ENCODE measurements at places on chromosomes 2 and 18.

GRCh38 chr18:61308795-61309393, 24.3 kb upstream of the CDH20 start:
- no peak for DNase-seq
- no peaks in the 10 kb centered on the region for H3K27me3 ChIP-seq
- no peak overlapping the region for H3K27ac ChIP-seq
- peaks cover 2% of the 10 kb centered on the region for H3K36me3 ChIP-seq

- H3K4me3 ChIP-seq = no peak overlapping the region
- peak; percentile 81 for DNase-seq
- peaks cover 14% of the 10 kb centered on the region for H3K27me3 ChIP-seq
- H3K36me3 ChIP-seq = peaks cover 2% of the 10 kb centered on the region
- peaks cover 28% of the 10 kb centered on the region for H3K4me1 ChIP-seq
Observed at GRCh38 chr2:231677632-231678104, 30.7 kb upstream of the PTMA start.

DNA sequence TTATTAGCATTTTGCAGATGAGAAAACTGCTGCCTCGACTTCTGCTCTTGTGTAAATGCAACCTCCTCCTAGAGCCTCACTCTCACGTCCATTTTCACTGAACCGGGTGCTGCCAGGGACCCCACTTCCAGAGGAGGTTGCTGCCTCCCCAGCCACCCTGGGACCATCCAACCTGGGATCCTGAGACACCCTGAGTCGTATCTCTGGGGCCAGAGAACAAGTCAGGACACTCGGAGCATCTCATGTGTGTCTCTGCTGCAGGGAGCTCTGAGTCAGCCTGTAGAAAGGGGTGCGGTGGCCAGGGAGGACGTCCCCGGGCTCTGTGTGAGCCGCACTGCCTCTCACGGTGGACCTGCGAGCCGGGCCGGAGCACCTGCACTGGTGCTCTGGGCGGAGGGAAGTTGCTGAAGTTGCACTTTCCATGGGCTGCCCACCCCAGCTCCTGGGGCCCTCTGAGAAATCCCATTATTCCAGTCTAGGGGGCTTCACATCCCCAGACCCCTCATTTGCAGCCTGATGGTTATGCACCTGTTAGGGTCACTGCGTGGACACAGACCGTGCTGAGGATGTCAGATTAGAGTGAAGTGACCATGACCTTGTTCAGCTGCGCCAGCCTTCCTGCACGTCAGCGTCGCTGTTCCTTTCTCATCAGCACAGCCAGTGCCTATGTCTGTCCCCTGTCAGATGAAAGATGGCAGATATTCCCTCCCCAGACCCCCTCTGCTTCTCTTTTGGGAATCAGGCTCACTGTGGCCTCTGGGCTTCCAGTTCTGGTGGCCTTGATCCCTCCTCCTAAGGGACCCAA, 230.4 kb downstream of the KLHL29 start:
- no peak overlapping the region for H3K27ac ChIP-seq
- no peak overlapping the region for H3K4me3 ChIP-seq
- peaks cover 5% of the 10 kb centered on the region for H3K27me3 ChIP-seq
- DNase-seq = no peak
- peaks cover 8% of the 10 kb centered on the region for H3K36me3 ChIP-seq
- H3K4me1 ChIP-seq = peaks cover 14% of the 10 kb centered on the region

GRCh38 chr18:76130845-76131244, 364.2 kb downstream of the ZNF516 start:
- no peak for DNase-seq
- no peaks in the 10 kb centered on the region for H3K36me3 ChIP-seq
- no peak overlapping the region for H3K4me3 ChIP-seq
- no peaks in the 10 kb centered on the region for H3K27me3 ChIP-seq
- peaks cover 21% of the 10 kb centered on the region for H3K4me1 ChIP-seq

DNA sequence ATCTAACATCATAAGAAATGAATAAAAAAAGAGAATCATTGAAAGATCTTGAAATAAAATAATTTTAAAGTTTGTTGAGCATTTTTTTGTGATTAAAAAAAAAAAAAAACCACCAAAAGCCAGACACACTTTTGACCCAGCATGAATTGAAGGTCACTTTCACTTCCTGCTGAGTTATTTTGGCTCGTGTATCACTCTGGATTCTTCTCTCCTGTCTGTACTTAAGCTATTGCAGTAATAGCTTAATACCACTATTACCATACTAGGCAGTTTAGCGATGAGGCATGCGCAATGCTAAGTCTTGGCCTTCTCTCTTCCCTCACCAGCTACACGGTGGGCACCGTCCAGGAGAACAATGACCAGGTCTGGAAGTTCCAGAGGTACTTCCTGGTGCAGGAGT, 54.5 kb upstream of the SPP2 start:
- DNase-seq = no peak
- peaks cover 31% of the 10 kb centered on the region for H3K4me1 ChIP-seq
- no peak overlapping the region for H3K27ac ChIP-seq
- H3K4me3 ChIP-seq = no peak overlapping the region

DNA sequence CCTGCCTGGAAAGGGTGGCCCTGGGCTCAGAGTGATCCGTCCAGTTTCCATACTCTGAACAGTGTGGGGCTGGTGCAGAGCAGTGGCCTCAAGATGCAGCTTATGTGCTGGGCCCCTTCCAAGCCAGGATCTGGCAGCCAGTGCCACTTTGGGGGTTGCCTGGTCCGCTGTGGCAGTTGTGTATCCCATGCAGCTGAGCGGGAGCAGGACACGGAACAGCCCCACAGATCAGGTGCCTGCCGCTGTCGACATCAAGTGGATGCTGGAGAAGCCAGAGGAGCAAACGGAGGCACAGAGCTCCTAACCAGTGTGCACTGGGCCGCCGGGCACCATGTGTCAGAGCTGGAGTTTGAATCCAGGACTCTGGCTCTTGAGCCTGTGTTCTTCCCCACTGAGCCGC, 112.0 kb downstream of the CABLES1 start:
- no peaks in the 10 kb centered on the region for H3K4me1 ChIP-seq
- no peaks in the 10 kb centered on the region for H3K27me3 ChIP-seq
- H3K4me3 ChIP-seq = no peak overlapping the region
- H3K36me3 ChIP-seq = no peaks in the 10 kb centered on the region
- no peak for DNase-seq
